GF-D8 (cell line): ENCODE measurements at places on chromosomes 5 and 9.

GRCh38 chr5:7877851-7878250 is 8.9 kb downstream of the MTRR start:
- no peak for DNase-seq

DNA sequence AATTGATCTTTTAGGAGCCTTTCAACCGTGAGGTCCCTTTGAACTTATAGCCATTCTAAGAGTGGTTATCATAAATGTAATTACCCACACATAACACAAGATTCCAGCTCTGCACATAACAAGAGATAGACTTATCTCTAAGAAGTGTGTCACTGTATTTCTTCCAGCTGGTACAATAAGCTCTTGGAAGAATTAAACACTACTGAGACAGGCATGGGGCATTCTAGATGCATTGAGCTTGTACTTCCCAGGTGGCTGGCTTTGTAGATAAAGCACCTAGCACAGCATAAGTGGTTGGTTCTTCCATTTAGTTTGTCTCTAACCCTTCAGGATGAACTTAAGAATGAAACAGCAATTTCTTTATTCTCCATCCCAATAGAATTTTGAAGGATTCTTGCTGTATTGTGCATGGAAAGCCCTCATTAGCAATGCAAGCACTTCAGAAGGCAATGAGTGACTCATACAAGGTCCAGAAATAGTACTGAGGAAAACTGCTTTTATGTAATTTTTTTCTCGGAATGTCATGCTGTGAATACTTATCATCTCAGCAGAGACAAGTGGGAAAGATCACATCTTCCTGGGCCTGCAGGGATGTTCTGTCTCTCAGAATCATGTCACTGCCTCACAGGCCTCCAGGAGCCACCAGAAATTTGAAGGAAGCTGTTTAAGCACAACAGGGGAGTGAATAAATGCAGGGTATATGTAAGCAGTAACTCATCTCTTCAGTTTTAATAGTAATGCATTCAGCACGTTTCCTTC is 91.1 kb upstream of the CD180 start:
- no peak for DNase-seq

- no peak for DNase-seq
These were observed 20.4 kb downstream of the RPS23 start for GRCh38 chr5:82257729-82258128.

- no peak for DNase-seq
These were observed 3.2 kb downstream of the MAP1B start for GRCh38 chr5:72110394-72111013.

DNA sequence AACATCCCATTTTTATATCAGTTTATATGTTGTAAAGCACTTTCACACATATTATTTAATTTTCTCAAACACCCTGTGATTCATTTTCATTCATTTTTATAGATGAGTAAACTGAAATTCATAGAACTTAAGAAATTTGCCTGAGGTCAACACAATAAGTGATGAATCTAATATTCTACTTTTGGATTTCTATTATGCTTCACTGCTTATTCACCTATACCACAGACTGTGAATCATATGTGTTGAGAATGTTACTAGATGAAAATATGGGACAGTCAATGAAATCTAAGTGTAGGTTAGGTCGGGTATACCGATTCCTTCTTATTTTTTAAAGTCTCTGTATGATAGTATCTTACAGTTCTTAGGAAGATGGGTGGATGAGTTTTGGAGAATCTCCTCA is 24.8 kb downstream of the CDC37L1 start:
- DNase-seq, result no peak

DNA sequence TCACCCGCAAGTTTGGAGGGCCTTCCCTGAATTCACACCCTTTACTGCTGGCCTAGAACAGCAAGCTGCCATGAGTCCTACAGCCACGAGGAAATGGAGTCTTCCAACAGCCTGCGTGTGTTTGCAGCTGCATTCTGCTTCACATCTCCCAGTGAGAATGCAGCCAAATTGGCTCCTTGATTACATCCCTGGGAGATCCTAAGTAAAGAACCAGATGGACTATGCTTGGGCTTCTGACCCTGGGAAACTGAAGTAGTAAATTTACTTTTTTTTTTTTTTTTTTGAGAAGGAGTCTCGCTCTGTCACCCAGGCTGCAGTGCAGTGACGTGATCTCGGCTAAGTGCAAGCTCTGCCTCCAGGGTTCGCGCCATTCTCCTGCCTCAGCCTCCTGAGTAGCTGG is 617.0 kb upstream of the CDH18 start:
- no peak for DNase-seq

GRCh38 chr9:92097997-92098482 is 17.2 kb downstream of the SPTLC1 start:
- DNase-seq, result no peak

GRCh38 chr5:142685418-142686209 is at the start of gene FGF1:
TSS of gene FGF1 (minus strand) at chr5:142686090. CDS start at chr5:142614127, 71,963 bp downstream.
- DNase-seq, result no peak

DNA sequence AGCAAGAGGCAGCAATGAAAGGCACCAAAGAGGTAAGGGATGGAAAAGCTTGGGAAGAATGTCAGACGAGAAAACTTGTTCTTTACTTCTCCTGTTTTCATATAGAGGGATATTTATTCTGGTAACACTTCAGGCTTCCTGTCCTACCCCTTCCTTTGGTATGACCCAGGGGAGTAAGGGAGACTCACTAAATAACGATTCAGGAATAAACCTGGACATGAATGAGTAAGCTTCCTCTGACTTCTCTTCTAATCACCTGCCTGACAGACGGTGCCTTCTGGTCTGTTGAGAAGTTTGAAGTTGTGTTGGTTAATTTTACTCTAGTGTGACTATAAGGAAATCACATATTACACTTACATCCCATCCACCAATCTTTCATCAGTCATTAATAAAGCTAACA is 461.2 kb downstream of the CDH12 start:
- DNase-seq, result no peak

DNA sequence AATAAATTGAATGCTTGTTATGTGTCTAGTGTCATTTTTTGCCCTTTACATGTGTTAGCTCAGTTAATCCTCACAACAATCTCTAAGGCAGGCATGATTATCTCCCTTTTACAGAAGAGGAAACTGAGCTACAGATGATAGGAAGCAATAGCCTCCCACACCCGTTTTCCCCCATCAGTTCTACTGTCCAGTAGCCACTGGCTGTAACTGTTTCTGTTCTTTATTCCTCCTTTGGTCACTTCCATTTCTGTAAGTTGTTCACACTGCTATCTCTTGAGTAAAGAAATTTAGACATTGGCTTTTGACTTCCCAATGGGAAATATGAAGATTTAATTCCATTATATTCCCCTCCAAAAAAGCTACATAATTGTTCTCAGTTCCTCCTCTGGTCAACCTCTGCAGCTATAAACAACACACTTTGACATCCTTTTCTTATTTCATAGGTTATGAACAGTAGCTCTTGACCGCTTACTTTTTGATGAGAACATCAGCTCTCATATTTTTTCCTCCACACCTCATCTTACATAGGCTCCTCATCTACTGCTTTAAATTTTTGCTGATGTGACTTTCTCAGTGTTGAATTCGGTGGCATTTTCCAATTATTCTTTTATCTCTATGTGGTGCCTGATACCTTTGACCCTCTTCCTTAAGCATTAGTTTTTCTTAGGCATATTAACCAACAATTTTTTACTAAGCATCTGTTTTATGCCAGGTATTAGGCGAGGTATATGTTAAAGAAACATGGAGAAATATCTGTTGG is 21.4 kb downstream of the SPZ1 start:
- DNase-seq, result no peak

DNA sequence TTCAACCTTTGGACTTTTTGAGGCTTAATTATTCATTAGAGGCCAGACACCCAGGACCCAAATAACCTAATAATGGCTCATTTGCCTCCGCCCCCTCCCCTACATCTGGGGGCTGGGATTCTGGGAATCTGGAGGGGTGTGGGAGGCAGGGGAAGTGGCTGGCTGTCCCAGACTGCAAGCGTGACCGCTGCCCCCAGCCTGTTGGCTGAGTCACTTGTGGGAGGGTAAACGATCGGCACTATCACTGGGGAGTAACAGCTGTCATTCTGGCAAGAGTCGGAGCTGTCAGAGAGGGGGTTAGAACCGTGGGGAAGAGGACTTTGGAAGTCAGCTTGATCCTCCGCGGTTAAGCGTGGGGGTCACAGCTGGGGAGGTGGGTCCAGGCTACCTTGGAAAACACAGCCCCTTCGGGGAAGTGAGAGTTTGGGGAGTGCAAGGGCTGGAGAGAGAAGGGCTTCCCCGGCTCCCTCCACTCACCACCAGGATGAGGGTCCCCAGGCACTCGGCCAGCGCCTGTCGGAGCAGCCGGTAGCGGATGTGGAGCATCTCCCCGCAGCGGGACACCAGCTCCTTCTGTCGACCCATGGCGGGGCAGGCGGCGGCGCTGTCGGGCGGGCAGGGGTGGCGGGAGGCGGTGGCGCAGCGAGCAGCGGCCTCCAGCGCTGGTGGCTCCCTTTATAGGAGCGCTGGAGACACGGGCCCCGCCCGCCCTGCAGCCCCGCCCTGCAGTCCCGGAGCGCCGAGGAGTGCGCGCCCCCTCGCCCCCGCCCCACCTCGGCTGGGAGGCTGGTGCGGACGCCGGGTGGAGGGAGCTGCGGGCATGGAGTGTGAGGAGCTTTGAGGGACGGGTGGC is at the start of gene AQP3:
AQP3 (minus strand) TSS at position 648 of the 853 bp plus-strand sequence; CDS start at position 585, 63 bp downstream.
- DNase-seq, result peak; percentile 56
